Activated CD8-positive, alpha-beta T cell treated with anti-CD3 and anti-CD28 coated beads, Interleukin-2, amount 10 ng/mL, durations not matched to agents 7 days and 5 days (primary cell): ENCODE measurements at places on chromosomes 7 and 10. TPM values are rescaled to one million over a fixed set of nuclear protein-coding genes. Genes with fewer than 3 reads are reported as not detected.

The ITGB8 gene
- total RNA-seq, result not detected

The NRP1 gene
- 0.11 TPM for total RNA-seq

GRCh38 chr7:2437537-2438148, 34.2 kb downstream of the CHST12 start:
- H3K4me1 ChIP-seq, result peaks cover 17% of the 10 kb centered on the region
- no peak for DNase-seq
- H3K4me3 ChIP-seq, result no peak overlapping the region
- H3K36me3 ChIP-seq, result peaks cover 57% of the 10 kb centered on the region
- no peak overlapping the region for H3K27ac ChIP-seq
- H3K27me3 ChIP-seq, result no peaks in the 10 kb centered on the region

DNA sequence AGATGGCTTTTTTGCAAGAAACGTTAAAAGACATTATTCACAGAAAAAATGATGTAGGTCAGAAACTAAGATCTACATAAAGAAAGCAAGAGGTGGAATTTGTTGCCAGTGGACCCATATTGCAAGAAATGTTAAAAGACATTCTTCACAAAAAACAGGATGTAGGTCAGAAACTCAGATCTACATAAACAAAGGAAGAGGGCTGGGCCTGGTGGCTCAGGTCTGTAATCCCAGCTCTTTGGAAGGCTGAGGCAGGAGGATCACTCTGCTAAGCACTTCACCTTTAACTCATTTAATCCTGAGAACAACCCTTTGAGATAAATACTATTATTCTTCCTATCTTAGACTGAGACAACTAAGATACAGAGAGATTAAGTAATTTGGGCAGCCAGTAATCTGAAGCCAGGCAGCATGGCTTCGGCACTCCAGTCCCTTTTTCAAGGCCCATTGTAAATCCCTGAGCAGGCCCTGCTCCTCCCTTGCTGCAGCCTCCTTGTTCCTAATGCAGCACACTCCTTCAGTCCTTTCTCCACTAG, 11.6 kb downstream of the ZFAND4 start:
- H3K36me3 ChIP-seq, result peaks cover 57% of the 10 kb centered on the region
- H3K27ac ChIP-seq, result peak overlapping the region; percentile 73
- no peak for DNase-seq
- no peaks in the 10 kb centered on the region for H3K27me3 ChIP-seq
- H3K4me3 ChIP-seq, result no peak overlapping the region

The MSS51 gene
- 2.9 TPM for total RNA-seq

DNA sequence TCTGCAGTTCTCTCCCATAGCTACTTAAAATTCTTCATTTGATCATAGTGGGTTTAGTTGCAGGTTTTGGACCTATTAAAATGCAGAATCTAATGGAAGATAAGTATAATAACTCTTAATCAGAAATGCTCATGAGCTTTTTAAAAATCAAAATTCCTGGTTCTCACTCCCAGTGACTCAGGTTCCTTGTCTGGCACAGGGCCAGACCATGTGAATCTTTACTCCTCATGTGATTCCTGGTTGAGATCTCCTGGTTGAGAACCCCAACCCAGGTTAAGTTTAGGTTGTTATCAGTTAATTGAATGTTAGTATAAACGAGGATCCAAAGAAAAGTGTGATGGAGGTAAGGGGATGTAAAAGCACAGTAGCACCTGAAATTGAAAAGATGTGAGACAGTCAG, 17.5 kb upstream of the TRUB1 start:
- H3K27ac ChIP-seq, result no peak overlapping the region
- peaks cover 5% of the 10 kb centered on the region for H3K27me3 ChIP-seq
- H3K4me3 ChIP-seq, result no peak overlapping the region
- no peaks in the 10 kb centered on the region for H3K36me3 ChIP-seq
- no peak for DNase-seq
